Omental fat pad (tissue), 4 donors: ENCODE measurements at places on chromosomes 2 and 18.

- DNase-seq, result no peak
These were observed 45.9 kb upstream of the REG3G start for GRCh38 chr2:78979380-78980151.

- no peak for DNase-seq
These were observed 19.5 kb downstream of the C2orf74 start for GRCh38 chr2:61181382-61182058.

DNA sequence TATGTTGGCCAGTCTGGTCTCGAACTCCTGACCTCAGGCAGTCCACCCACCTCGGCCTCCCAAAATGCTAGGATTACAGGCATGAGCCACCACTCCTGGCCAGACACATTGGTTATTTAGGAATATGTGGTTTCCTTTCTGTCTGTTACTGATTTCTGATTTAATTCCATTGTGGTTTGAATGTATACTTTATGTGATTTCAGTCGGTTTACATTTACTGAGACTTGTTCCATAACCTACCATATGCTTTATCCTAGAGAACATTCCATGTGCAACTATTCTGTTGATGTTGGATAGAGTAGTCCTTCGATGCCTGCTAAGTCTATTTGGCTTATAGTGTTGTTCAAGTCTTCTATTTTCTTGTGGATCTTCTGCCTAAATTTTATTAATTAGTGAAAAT is 1.6 kb upstream of the CCL20 start:
- DNase-seq, result no peak

DNA sequence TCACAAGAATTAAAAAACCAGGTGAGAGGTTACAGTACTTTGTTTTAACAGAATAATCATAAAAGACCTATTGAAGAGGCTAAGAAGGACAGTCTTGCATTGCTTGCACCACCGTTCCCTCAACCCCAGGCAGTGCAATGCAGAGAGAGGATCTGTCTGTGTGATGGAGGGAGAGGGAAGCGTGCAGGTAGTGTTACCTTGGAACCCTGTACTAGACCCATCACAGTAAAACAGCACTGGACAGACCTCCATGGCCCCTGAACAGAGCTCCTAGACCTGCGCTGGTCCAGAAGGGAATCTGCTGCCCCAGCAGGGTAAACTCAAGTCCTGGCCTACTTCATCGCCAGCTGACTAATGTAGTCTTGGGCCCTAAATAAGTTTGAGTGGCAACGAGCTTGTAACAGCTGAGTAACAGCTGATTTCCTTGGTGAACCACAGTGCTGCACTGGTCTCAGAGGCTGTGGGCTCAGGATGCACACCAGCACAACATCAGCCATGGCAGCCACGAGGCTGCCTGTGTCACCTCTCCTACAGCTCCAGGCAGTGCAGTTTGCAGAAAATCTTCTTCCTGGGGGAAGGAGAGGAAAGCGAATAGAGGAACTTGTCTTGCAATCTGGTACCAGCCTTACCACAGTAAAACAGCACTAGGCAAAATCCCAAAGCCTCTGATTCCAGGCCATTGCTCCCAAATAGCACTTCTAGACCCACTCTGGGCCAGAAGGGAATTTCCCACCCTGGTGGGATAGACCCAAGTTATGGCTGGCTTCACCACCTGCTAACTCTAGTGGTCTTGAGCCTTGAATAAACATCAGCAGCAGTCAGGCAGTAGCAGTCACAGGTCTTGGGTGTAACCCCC is 417.2 kb downstream of the CDH7 start:
- DNase-seq, result no peak

DNA sequence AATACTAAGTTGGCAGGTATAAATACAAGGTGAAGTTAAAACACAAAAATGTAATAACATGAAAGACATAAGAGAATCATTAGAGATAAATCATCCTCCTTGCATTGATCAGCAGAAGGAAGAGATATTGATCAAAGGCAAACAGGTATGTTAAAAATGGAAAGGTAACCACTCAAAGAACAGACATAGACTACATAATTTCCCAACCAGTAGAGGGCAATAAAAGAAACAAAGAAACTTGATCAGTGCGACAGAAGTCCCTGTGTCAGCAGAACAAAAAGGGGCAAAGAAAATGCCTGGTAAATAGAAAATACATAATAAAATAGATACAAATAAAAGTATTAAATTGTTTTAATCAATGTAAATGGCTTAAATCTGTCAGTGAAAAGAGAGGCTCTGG is 53.6 kb downstream of the FAM228A start:
- no peak for DNase-seq

DNA sequence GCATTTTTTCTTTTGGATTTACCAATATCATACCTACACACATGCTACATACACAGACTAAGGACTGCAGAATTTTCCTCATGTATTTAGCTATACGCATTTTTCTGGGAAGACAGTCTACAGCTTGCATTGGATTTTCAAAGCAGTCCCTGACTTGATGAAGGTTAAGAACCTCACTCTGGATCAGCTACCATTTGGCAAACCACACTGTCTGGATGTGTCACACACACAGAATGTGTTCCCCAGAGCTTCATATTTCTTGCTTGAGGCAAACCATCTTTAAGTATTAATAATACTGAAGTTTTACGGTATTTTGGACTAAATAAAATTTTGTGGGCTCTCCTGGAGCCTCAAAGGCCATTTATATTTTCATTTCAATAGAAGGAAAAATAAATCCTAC is 102.3 kb downstream of the TCF4 start:
- DNase-seq, result no peak

GRCh38 chr2:205563646-205564045 is 118.7 kb upstream of the NRP2 start:
- no peak for DNase-seq

- DNase-seq, result no peak
These were observed 428.7 kb upstream of the ACVR2A start for GRCh38 chr2:147416099-147416498.

DNA sequence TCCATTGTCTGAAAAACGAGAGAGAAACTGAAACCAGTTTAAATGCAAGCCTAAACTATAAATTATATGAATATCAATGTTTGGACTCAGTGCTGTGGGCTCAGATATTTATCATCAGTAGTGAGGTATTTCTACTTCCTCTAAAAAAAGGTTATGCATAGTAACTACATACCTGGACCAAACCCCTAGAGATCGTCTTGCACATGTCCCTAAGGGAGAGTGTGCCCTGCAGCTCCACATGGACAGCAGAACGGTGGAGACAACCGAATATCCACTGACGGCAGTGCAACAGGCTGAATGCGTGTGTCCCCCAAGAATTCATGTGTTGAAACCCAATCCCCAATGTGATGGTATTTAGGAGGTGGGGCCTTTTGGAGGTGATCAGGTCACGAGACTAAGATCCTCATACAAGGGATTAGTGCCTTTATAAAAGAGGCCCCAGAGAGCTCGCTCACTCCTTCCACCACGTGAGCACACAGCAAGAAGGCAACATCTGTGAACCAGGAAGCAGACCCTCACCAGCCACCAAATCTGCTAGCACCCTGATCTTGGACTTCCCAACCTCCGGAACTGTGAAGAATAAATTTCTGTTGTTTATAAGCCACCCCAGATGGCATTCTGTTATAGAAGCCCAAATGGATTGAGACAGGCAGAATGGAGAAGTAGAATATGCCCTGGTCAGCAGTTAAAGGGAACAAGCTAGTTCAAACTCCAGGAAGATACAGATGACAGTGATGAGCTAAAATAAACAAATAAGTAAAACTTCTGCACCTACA is 208.4 kb downstream of the ANAPC1 start:
- no peak for DNase-seq

GRCh38 chr2:21256006-21256405 is 132.2 kb downstream of the TDRD15 start:
- DNase-seq, result no peak

DNA sequence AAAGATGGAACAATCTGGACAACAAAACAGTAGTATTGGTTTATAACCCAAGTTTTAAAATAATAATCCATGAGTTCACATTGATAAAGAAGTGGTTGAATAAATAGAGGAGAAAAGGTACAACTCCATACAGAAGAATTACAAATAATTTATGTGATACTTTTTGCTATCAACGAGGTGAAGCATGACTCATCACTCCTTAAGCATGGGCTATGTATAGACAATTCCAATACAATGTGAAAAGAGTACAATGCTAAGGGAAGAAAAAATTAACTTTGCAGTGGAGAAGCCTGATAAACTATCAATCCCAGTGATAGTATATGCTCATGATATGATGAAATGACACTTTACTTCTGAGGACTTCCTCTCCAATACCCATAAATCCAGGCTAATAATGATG is 312.9 kb downstream of the GULP1 start:
- DNase-seq, result no peak

GRCh38 chr2:111671426-111672150 is 212.4 kb downstream of the ANAPC1 start:
- DNase-seq, result no peak

- DNase-seq, result no peak
These were observed at the start of gene CAPN14 for GRCh38 chr2:31217465-31218200. TSS of gene CAPN14 (minus strand) at chr2:31217515. CDS start at chr2:31205447, 12,068 bp downstream.

GRCh38 chr2:30975156-30975555 is 163.1 kb downstream of the GALNT14 start:
- DNase-seq, result no peak

DNA sequence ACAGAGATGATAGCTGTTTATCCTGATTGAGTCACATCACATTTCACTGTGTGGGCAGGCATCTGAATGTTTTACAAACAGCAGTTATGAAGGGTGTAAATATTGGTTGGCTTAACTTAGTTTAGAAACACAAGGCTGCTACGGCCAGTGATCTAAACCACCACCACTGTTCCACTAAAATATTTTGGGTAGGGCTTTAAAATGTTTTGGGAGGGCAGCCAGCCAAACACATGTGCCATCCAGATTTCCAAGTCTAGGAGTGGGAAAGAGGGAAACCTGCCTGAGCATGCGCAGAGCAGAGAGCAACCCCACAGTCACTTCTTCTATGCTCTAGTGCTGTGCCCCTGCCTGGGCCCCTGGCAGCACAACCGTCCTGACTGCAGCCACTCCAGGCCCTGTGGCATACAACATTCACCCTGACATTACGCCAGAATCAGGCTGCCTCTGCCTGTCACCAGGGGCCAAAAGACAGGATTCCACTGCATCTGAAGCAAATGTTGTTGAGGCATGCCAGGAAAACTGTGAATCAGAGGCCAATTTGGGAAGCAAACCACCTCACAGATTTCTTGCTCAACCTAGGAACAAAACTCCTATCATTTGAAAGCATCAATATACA is 74.8 kb upstream of the COL5A2 start:
- peak; percentile 22 for DNase-seq

- no peak for DNase-seq
These were observed 44.0 kb upstream of the XPO1 start for GRCh38 chr2:61582165-61582564.

- no peak for DNase-seq
These were observed 51.8 kb upstream of the RAB6C start for GRCh38 chr2:129927696-129928095.

- no peak for DNase-seq
These were observed 105.0 kb downstream of the HIBCH start for GRCh38 chr2:190214426-190215194.

DNA sequence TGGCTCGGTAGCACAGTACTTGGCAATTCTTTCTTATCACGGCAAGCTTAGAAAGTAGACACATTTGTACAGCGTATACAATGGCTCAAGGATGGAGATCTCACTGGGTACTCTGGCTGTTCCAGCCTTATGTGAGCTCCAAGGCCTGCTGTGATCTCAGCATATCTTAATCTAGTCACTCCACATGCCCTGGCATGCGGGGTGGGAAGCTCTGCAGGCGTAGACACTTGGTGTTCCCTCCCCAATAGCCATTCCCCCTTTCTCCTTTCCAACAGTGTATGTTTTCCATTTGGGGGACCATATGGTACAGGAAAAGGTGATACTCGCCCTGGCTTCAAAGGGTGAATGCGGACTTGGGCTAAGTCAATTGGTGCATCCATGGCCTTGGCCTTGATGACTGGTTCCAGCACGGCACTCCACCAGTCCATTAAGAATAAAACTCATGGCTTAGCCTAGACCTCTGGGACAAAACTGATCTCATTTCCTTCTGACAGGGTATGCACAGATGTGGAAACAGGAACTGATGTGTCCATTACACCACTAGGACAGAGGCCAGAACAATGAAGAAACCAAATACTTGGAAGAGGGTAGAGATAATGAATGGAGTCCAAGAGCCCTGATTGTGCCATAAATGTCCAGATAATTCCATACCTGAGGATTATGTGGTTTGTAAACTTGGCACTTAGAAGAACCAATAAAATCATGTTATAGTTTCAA is 28.4 kb downstream of the TGIF1 start:
- DNase-seq, result no peak

DNA sequence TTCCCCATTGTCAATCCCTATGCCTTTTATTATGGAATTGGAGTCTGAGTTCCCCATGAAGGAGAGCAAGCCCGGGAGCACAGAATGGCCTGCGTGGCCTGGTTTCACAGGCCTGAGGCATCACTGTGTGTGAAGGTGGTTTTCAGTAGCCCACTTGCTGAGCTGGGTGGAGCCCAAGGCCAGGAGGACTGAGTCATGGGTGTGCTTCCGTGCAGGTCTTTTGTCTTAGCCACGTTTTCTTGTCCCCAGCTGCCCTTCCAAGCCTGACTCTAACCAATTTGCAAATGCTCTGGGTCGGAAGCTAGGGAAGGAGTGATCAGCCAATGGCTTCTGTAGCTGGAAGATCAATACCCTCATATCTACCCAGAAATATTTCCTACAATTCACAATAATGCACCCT is 119.2 kb downstream of the MAPK4 start:
- no peak for DNase-seq

DNA sequence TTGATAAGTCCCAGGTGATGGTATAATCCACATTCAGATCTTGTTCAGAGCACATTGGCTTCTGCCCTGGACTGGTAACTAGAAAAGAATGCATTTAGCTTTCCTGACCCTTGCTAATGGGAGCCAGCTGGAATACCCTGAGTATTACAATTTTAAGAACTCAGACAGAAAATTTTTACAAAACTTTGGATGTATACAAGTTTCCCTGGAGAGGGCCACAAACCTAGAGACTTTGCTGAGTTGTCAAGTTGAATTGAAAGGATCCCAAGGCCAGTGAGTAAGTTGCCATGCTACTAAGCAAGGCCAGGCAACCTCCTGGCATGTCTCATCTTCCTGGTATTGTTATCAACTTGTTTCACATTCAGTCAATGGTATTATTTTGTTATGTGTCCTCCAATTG is 20.0 kb upstream of the NABP1 start:
- no peak for DNase-seq

- no peak for DNase-seq
These were observed 191.9 kb upstream of the CHAC2 start for GRCh38 chr2:53575721-53576124.

DNA sequence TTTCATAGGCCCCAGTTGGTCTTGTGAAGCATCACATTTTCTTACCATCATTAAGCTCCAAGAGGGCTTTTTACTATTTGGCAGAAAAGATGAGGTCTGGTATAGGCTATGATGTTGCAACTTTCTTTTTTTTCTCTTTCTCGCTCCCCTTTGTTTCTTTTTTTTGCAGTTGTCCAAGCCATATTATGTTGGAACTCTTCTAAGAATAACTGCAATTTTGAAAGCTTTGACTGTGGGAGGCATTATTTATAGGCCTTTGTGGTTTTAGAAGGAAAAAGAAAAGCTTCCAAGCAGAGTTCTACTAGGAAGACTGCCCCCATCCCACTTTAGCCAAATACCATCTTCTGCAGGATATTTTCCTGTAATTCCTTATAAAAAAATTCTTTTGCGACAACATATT is 571.6 kb downstream of the ARHGAP15 start:
- no peak for DNase-seq
